ENCODE measurements at places on chromosomes 2 and 18.

DNA sequence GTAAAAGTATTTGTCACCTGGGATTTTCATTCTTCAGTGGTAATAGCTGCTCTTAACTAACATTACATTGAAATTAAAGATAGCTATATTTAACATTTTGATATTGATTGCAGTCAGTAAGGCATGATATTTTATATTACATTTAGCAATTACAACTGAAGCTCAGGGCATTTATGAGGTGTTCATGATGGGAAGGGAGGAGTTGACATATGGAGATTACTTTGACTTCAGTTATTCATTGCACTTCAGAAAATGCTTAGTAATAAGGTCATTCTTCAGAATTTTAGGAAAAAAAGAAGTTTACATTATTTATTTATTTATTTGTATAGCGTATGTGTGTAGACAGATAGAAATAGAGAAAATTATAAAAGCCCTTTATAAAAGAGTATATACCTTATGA lies 352.0 kb downstream of the GALNT13 start:
- no peak overlapping the region for H3K4me3 ChIP-seq
- H3K36me3 ChIP-seq, result no peaks in the 10 kb centered on the region
- no peaks in the 10 kb centered on the region for H3K4me1 ChIP-seq
- H3K27ac ChIP-seq, result no peak overlapping the region

- H3K4me3 ChIP-seq, result no peak overlapping the region
- H3K27ac ChIP-seq, result no peak overlapping the region
- no peak for DNase-seq
- H3K36me3 ChIP-seq, result no peaks in the 10 kb centered on the region
These were observed 83.7 kb downstream of the CERKL start for GRCh38 chr2:181573140-181573736.

- peaks cover 24% of the 10 kb centered on the region for H3K4me1 ChIP-seq
- H3K27me3 ChIP-seq, result no peaks in the 10 kb centered on the region
- no peak overlapping the region for H3K4me3 ChIP-seq
- no peak for DNase-seq
- no peak overlapping the region for H3K27ac ChIP-seq
These were observed 2.0 kb downstream of the XRCC5 start for GRCh38 chr2:216111122-216111521.

GRCh38 chr2:194723446-194723845 lies 933.6 kb upstream of the SLC39A10 start:
- H3K27me3 ChIP-seq, result no peaks in the 10 kb centered on the region
- no peak overlapping the region for H3K27ac ChIP-seq

GRCh38 chr18:6145645-6146306 lies 250.5 kb upstream of the TMEM200C start:
- no peak for DNase-seq
- no peaks in the 10 kb centered on the region for H3K36me3 ChIP-seq
- H3K4me3 ChIP-seq, result no peak overlapping the region
- H3K27ac ChIP-seq, result no peak overlapping the region

GRCh38 chr2:1501038-1501851 lies 88.0 kb downstream of the TPO start:
- no peaks in the 10 kb centered on the region for H3K4me1 ChIP-seq
- no peak overlapping the region for H3K4me3 ChIP-seq
- H3K36me3 ChIP-seq, result no peaks in the 10 kb centered on the region
- no peak for DNase-seq

DNA sequence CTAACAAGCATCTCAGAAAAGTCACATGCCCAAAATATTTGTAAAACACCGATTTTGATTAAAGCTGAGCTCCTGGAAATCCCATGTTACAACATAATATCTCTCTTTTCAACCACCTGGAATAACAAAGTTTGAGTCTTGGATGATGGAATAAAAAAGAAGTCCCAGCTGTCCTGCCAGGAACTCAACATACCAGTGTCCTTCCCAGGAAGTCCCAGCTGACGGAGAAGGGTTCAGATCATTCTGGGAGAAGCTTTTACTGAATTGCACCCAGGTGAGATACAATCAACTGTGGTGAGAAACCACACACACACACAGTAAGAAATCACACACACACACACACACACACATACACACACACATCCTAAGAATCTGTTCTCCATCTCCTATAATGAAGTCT lies 413.1 kb upstream of the PKDCC start:
- no peak for DNase-seq
- H3K27me3 ChIP-seq, result no peaks in the 10 kb centered on the region
- H3K27ac ChIP-seq, result no peak overlapping the region
- no peaks in the 10 kb centered on the region for H3K4me1 ChIP-seq
- H3K36me3 ChIP-seq, result no peaks in the 10 kb centered on the region

DNA sequence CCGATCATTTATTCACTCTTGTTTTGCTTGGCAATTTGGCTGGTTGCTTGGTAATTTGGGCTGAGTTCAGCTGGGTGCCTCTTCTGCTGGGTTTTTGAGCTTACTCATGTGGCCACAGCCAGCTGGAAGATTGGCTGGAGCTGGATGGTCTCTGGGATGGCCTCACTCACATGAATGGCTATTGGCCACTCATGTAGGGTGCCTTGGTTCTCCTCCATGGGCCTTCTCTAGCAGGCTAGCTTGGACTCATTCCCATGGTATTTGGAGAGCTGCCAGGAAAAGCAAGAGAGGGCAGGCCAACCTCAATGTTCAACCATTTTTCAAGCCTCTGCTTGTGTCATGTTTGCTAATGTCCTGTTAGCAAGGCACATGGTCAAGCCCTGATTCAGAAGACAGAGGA lies 16.9 kb downstream of the ZAP70 start:
- H3K27me3 ChIP-seq, result no peaks in the 10 kb centered on the region
- H3K27ac ChIP-seq, result no peak overlapping the region
- H3K4me3 ChIP-seq, result no peak overlapping the region
- no peaks in the 10 kb centered on the region for H3K36me3 ChIP-seq
- H3K4me1 ChIP-seq, result no peaks in the 10 kb centered on the region

DNA sequence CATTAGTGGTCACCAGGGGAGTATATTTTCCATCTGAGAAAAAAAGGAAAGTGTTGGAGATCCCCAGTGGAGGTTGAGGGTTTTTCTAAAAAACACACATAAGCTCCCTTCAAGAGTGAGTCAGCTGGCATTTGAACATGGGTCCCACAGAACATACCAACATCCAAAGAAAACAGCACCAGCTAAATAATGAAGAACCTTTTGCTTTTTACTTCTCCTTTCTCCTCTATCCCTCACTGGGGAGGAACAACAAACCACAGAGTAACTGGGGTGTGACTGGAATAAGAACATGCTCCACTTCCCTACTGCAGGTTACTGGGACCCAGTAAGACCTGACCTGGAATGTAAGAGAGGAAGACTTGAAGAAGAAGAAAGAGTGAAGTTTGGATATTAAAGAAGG lies 56.5 kb upstream of the RAPH1 start:
- no peak for DNase-seq
- H3K27ac ChIP-seq, result no peak overlapping the region
- H3K4me3 ChIP-seq, result no peak overlapping the region
- no peaks in the 10 kb centered on the region for H3K27me3 ChIP-seq
- H3K4me1 ChIP-seq, result no peaks in the 10 kb centered on the region
